ENCODE measurements at places on chromosomes 11 and 22.

DNA sequence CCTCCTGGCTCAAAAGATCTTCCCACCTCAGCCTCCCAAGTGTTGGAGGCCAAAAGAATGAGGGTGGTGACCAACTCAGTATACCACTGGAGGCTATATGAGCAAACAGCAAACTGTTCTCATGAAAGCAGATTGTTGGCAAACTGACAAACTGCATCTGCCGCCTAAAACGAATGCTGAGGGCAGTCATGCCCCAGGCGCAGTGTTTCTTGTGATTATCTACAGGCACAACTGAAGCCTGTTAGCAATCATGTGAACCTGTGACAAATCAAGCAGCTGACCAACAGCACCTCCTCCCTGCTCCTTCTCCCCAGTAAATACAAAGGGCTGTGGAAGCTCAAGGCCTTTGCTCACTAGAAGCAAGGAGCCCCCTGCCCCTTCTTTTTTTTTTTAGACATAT is 47.8 kb downstream of the BTBD10 start:
- no peak for DNase-seq

- DNase-seq, result no peak
Observed at GRCh38 chr22:32063701-32064100, 20.6 kb downstream of the SLC5A1 start.

GRCh38 chr11:88480223-88480622 is 142.7 kb upstream of the CTSC start:
- no peak for DNase-seq

- DNase-seq, result no peak
Observed at GRCh38 chr11:45646275-45646927, 19.0 kb downstream of the CHST1 start.

DNA sequence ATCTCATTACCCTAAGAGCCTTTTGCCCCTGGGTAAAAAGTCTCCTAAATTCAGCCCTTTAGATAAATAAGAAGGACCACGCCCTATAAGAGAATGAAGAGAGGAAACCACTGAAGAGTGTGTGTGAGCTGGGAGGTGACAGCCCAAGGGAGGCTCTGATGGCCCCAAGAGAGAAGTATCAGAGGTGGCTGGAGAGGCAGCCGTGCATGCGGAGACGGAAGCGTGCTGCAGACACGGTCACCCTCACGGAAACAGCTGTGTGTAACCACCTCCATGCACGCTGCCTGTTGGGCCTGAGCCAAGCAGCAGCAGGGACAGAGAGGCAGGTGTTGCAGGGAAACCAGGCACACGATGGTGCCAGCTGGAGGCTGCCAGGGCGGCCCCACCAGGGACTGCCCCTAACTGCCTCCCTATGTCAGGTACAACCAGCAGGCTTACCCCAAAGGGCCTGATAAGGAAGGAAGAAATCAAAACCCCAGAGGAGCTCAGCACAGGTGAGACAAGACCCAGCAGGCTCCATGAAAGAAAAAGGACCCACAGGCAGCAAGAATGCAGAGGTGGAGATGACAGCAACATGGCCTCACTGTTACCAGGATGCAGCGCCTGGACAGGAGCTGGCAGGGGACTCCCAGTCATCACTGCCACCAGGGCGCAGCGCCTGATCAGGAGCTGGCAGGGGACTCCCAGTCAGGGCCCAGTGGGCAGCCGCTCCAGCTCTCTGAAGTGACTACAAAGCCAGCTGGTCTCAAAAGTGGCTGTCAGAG is 7.8 kb downstream of the LARGE2 start:
- DNase-seq, result no peak

DNA sequence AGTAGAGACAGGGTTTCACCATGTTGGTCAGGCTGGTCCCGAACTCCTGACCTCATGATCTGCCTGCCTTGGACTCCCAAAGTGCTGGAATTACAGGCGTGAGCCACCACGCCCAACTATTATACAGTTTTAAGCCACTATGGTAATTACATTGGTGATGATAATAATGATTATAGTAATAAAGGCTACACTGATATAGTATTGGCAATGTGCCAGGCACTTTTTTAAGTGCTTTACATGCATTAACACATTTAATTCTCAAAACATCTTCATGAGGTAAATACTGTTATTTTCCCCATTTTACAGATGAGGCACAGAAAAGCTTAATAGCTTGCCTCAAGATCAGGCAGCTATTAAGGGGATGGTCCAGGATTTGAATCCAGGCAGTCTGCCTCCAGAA is 222.5 kb downstream of the SOX6 start:
- DNase-seq, result no peak

DNA sequence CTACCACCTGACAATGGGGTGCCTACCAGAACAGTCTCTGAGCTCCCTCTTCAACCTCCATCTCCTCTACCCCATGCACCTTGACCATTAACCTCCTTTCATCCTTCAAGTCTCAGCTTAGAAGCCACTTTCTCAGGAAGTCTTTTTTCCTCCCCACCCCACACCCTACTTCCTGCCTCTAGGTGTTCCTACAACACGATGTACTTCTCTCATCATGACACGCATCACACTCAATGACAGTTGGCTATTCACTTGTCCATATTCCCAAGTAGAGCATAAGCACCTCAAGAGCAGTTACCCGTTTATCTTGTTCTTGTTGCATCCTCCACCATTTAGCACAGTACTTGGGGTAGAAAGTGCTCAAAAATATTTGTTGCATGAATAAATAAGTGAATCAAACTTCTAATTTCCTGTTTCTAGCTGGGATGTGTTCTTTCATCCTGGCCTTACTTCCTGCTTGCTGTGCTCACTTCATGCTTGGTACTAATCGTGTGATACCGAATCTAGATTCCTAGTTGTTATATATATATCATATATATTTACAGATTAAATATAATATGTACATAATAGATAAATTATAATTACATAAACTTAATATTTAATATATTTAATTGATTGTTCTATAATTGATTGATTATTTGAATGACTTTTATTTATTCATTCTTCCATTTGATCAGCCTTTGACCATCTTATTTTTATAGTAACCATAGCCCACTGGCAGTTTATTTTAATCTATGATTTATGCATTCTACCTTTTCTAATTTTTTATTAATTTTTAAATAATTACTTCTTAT is 177.5 kb upstream of the TMEM45B start:
- no peak for DNase-seq

DNA sequence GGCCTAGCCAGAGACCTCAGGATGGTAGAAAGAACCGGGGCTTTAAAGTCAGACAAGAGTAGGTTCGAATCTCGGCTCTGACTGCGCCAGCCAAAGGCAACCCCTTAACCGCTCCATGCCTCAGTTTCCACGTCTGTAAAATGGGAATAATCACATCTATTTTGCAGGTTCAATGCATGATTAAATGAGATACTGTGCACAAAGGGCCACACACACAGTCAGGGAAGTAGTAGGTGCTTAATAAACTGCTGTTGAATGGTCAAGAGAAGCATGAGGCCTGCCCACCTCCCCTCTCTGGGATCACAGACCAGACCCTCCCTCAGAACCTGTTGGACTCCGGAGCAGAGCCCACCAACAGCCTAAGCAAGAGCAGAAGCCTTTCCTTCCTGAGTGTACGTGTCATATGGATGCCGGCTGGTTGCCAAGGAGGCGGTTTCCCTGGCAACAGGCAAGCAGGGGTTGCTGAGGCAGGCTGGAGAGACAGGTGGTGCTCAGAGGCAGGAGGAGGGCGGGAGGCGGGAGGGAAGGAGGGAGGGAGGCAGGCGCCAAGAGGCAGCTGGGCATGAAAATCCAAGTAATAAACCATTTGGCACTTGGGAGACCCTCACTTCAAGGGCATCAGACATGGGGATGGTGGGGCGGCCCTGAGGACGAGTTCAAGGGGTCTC is 43.9 kb downstream of the NFAM1 start:
- DNase-seq, result no peak

- no peak for DNase-seq
Observed at GRCh38 chr11:93767018-93767417, 17.1 kb upstream of the MED17 start.

DNA sequence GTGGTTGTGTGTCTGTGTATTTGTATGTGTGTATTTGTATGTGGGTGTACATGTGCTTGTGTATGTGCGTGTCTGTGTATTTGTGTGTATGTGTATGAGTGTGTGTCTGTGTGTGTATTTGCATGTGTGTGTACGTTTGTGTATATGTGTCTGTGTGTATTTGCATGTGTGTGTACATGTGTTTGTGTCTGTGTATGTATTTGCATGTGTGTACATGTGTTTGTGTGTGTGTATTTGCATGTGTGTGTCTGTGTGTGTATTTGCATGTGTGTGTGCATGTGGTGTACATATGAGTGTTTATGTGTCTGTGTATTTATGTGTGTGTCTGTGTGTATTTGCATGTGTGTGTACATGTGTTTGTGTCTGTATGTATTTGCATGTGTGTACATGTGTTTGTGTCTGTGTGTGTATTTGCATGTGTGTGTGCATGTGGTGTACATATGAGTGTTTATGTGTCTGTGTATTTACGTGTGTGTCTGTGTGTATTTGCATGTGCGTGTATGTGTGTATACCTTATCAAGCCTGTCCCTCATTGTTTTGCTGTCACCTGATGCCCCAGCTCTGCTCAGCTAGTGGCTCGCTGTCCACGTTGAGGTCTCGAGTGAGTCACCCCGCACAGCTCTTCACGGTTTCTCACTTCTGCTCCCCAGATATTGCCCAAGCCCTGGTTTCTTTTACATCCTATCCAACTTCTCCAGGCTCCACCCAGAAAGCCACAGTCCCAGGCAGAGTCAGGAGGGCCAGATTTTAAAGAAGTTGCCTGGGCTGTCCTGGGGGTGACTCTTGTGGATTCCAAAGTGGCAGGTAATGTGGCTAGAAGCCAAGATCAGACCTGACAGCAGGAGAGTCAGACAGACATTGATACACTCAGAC is 15.2 kb downstream of the MB start:
- DNase-seq, result no peak

DNA sequence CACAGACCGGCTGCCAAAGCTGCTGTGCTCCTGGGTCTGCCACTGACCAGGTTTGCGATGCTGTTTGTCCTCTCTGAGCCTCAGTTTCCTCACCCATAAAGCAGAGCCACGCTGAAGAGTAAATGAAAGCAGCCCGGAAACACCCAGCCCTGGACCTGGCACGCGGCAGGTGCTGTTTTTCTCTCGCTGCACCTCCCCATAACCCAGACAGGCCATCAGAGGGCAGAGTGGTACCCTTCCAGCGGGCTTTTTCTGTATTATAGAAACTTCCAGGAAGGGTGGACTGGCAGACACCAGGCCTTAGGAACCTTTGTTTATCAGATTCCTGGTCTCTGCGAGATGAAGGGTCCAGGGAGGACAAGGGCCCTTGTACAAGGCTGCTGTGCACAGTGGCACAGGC is 17.9 kb upstream of the FGF19 start:
- DNase-seq, result no peak

- no peak for DNase-seq
Observed at GRCh38 chr11:7667460-7667859, 5.8 kb downstream of the CYB5R2 start.

DNA sequence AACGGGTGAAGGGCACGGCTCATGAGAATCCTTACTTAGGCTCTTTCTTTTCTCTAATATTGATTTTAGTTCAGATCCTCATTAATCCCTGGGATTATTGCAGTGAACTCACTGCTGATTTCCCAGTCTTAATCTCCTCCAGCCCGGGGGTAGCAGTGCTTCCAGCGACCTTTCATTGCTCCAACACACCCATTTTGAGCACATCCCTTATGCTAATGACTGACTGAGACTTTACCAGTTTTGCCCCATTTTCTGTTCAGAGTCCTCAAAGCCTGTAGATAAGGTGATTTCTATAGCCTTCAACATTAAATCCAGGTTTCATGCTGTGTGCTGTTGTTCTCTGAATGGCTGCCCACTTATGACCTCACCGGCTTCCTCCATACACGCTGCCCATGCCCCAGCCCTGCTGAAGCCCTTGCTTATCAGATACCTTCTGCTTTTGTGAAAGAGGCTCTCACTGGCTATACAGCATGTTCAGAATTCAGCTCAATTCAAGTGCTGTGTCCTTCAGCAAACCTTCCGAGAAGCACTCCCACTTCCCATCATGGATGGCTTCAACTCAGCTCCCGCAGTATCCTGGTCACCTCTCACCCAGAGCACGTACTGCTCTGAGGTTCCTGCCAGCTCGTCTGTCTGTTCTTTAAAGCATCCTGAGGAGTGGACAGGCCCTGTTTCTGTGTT is 49.0 kb downstream of the PPFIA1 start:
- DNase-seq, result no peak

GRCh38 chr11:117521974-117522373 is 194.3 kb downstream of the CEP164 start:
- no peak for DNase-seq

DNA sequence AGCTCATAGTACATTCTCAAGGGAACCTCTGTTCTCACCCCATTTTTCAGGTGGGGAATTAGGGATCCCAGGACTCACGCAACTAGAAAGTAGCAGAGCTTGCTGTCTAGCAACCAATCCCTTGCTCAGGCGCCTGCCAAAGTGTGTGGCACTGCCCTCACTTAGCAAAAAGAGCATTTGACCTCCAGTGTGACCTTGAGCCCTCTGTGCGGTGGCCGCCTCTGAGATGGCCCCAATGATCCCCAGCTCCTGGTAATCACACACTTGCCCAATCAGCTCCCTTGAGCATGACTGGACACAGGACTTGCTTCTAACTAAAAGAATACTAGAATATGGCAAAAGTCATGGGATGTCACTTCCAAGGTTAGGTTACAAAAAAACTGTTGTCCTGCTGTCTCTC is 2.6 kb upstream of the LGALS2 start:
- no peak for DNase-seq

Measured in activated CD4-positive, CD25-positive, alpha-beta regulatory T cell (primary cell).